ENCODE measurements at places on chromosomes 1 and 21.

DNA sequence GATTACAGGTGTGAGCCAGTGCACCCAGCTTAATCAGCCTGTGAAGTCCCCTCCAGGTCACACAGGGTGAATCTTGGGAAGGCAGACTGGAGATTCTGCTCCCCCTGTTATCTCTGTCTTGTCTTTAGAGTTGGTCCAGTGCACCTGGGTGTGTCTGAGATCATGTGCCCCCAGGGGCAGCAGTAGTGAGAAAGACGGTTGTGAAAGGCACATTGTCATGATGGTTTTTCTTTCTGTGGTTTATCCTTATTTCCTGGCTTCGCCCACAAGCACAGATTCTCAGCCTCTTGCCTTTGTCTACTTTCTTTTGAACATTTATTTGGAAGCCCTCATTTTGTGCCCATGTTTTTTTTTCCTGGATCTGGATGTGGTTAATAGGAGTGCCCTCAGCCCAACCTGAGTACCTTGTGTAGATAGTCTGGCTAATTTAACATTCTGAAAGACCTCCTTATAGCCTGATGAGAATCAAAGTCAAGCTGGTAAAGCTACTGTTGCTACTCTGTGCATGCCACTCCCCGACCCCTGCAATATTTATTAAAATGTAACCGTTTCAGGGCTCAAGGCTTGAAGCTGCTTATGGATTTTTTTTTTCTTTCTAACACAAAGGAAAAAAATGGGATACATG is 23.7 kb downstream of the UCK2 start:
- DNase-seq, result peak; percentile 74

GRCh38 chr1:24622218-24622617 is 20.9 kb upstream of the SRRM1 start:
- no peak for DNase-seq

- DNase-seq, result no peak
Measured at GRCh38 chr1:164770131-164770529, 211.1 kb downstream of the PBX1 start.

- DNase-seq, result no peak
Measured at GRCh38 chr1:204829133-204829825, 41.4 kb upstream of the NFASC start.

DNA sequence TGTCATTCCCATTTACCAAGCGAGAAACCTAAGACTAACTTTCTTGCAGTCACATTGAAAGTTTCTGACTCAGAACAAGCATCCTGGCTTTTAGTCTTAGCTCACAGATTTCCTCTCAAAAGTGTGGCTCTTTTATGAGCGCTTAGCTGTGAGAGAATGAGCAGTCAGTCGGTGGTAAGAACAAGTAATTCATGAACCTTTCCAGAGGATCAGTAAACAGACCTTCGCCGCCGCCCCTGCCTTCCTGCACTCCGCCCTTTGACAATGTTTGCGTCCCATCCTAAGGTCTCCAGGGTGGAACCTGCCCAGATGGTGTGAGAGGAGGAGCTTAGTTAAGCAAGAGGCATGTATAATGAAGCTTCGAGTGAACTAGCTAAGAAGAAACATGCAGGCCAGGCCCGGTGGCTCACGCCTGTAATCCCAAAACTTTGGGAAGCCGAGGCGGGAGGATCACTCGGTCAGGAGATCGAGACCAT is 142.4 kb downstream of the GLUL start:
- DNase-seq, result no peak

- DNase-seq, result no peak
Measured at GRCh38 chr1:172352435-172352834, 68.0 kb upstream of the C1orf105 start.

- peak; percentile 40 for DNase-seq
Measured at GRCh38 chr1:202247837-202248795, 54.5 kb downstream of the LGR6 start.

DNA sequence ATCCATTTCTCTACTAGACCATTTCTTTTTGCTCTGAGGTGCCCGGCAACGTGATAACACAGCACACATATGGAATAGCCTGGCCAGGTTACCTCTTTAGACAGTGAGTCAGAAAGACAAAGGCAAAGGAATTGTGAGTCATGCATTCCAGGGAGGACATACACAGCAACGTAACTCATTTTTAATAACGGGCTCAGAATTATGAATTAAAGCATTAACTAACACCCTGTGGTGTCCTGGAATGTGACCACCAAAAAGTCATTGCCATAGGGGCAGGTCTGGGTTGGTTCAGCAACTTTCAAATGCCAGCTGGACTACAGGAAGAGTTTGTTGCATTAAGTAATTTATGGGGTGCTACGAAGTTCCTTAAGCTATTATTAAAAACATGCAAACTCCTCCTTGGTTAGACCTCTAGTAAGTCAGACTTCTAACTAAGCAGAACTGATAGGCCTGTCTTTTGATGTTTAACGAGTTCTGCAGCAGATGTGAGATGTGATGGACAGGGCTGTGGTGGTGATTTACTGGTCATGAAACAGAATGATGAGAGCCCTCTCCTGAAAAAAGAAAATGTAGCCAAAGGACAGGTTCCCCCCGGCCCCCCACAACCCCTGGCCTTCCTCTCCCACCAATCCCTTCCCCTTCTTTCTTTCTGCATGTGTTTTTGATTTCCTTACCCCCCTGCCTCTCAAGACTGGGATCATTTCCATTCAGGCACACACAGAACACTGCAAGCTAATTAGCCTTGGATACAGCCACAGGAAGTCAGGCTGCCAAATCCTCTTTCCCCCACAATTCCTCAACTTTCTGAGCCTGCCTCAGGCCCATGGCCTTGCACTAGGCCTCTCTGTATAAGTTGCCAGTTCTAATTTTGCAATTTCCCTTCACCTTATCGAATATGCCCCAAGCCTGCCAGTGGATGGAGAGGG is 88.9 kb upstream of the HAO2 start:
- DNase-seq, result no peak

DNA sequence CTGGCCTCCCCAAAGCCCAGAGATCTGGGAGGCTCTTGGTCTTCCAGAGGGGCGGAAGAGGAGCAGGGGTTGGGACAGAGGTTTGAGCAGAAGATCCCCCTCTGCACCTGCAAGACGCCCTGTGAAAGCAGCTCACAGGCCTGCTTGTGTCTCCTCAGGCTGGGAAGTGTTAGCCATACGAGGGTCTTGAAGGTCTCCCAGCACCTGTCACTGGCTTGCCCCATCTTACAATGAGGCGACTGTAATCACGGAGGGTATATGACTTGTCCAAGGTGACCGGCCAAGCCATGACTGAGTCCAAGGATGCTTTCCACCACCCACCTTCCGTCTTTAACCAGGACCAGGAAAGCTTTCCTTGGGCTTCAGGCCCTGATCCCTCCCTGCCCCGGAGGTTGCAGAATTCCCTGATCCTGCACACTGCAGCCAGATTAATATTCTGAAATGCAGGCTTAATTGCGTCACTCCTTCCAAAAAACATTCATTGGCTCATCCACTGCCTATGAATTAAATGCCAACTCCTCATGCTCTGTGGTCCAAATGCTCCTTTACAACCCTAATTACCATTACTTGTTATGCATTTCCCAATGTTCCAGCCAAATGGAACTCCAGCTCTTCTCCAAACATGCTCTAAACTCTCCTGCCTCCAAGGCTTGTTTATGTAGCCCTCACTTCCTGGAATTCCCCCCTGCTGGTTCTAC is 64.0 kb downstream of the DDX20 start:
- no peak for DNase-seq

GRCh38 chr1:24048205-24048869 is 63.6 kb downstream of the MYOM3 start:
- DNase-seq, result no peak

DNA sequence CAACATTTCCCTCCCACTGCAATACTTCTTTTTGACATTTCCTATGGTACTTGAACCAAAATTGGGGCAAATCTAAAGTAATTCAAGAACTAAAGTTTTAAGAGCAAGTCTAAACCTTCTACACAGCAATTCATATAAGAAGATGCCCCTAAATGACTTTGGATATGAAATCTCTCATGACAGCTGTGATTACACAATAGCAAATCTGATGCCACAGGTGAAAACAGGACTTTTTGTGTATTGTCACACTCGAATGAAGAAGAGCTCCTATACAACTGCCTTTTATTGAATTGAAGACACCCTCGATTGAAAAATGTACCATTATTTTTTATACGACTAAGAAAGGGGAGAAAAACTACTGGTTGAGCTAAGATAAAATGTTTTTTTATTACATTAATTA is 59.6 kb upstream of the DYNLT5 start:
- DNase-seq, result no peak

DNA sequence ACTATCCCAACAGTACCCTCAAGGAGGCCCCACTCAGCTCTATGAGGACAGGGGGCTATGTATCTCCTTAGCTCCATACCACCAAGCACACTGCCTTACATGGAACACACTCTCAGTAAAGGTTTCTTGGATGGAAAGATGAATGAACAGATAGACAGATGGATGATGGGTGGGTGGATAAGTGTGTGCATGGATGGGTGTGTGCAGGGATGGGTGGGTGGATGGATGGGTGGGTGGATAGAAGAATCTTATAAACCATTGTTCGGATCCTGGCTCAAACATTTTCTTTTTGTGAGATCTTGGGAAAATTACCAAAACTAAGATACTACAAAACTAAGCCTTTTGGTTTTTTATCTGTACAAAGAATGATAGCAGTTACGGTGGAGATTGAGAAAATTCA is 111.0 kb upstream of the NFIA start:
- DNase-seq, result no peak

- DNase-seq, result no peak
Measured at GRCh38 chr21:17828223-17828622, 9.1 kb upstream of the C21orf91 start.

GRCh38 chr1:25658791-25659431 is 42.3 kb downstream of the MAN1C1 start:
- no peak for DNase-seq

DNA sequence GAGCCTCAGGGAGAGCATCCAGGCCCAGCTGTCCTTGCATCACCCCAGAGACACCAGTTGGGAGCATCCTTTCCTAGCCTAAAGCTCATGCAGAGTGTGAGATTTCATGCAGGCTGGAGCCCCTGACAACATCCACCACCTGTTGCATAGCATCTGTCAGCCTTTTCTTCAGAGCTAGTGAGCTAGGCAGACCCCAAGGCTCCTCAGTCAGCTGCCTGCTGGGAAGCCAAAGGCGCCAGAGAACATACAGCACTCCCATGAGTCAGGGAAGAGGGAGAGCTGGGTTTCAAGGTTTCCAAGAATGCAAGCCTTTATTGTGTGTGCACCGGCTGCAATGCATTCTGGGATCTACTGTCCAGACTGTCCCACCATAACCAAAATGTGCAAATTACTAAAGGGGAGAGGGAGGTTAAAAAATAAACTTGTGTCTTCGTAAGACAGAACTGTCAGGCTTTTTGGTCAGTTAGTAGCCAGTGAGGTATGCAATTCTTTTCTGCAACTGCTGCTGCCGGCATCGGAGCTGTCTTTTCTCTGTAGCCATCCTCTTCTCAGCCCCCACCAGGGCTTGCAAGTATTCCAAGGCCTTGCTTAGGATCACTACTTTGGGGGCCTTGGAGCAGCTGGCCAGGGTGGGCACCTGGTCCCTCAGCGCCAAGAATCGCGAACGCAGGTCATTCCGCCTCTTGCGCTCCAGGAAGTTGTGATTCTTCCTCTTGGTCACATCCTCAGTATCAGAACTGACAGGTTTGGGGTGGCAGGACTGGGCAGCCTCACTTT is 4.6 kb downstream of the MYCL start:
- DNase-seq, result no peak
